NCI-H1105 (cell line): ENCODE measurements at places on chromosomes 3 and 15.

DNA sequence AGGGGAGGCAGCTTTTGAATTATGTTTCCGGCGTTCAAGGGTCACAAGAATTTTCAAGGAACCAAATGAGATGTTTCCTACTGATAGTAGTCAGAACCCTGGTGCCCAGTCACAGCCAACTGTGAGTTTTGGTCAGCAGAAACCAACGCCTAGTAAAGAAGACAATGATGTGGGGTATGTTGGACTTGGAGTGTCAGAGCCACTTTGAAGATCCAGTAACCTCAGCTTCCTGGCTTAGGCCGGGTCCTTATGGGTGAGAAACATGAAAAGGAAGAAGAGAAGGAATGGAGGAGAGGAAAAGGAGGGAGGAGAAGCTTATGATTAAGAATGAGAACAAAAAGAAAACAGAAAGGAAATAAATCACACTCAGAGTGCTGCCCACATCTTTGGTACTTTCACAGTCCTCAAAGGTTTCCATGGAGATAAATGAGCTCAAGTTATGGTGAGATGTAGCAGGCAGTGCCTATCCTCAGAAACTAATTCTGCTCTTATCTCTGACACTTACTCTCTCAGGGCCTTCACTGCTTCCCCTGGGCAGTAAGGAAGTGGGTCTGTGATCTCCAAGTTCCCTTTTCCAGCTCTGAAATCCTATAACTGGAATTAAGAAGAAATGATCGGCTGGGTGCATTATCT is 2.0 kb upstream of the MCF2L2 start:
- DNase-seq, result no peak

- DNase-seq, result no peak
Observed at GRCh38 chr3:83034806-83035703, 1273.6 kb upstream of the GBE1 start.

DNA sequence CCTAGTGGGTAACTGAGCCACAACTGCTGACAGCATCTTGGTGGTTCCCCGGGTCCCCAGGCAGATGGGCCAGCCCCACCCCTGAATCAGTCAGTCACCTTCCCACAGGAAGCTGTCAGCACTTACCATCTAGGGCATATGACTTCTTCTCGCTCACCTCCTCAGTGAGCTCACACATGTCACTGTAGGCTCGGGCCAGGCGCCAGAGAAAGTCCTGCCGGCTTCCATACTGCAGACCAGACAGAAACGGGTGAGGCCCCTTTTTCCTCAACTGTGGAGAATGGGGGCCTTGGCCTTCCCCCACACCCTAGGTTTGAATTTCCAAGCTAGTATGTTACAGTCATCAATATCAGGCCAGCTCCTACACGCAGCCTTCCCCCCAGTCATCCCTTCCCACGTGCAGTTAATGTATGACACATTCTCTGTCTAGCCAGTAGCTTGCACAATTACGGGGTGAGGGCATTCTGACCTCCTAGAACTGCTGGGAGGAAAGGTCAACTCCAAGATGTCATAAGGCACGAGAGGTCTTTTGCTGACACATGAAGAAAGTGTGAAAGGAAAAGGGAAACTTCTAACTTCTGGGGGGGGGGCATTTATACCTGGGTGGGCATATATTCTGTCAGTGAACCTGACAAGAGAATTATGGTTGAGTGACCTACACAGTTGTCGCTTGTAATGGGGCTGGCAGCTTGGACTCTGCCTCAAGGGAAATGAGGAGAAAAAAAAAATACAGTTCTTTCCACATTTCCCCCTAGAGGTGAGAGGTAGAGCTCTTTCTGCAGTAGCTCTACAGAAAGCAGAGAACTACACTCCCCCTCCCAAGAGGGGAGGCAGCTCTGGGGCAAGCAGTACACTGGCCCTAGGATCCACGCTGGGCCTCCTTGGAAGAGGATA is 10.9 kb downstream of the RMDN3 start:
- DNase-seq, result no peak

DNA sequence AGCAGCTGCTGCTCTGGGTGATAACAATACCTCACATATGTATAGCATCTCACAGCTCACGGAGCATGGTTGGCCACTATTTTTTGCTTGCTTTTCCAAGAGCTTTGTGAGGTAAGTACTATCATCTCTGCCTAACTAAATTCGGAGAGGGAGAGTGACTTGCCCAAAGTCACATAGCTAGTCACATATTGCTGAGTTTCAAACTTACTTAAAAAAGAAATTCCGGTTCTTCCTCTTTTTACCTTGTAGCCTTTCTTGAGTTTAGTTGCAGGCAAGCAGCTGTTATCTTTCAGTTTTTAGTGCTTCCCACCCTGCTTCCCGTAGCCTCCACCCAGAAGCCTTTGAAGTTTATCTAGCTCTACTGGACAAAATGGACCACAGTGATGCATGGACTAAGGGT is 309.2 kb downstream of the PDCD6IP start:
- DNase-seq, result no peak

DNA sequence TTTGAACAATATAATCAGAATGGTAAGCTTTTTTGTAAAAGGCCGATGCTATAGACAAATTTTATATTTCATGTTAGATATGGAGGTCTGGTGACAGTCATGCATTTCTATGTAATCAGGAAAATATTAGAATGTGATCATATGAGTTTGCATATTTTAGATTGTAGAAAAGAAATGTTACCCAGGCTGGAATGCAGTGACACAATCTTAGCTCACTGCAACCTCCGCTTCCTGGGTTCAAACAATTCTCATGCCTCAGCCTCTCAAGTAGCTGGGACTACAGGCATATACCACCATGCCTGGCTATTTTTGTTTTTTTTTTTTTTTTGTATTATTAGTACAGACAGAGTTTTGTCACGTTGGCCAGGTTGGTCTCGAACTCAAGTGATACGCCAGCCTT is 152.0 kb downstream of the LMLN start:
- DNase-seq, result no peak

DNA sequence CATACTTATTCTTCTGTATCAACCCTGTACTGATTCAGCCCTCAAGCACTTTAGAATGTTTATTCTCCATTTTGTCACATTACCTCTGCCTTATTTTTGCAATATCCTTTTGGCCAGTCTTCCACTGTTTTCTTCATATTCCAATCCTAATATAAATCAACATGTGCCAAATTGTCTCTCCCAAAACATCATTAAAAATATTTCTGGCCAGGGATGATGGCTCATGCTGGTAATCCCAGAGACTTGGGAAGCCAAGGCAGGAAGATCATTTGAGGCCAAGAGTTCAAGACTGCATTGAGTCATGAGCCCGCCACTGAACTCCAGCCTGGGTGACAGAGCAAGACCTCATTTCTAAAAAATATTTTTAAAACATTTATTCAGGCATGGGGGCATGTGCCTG is 641.4 kb upstream of the CBLB start:
- no peak for DNase-seq

DNA sequence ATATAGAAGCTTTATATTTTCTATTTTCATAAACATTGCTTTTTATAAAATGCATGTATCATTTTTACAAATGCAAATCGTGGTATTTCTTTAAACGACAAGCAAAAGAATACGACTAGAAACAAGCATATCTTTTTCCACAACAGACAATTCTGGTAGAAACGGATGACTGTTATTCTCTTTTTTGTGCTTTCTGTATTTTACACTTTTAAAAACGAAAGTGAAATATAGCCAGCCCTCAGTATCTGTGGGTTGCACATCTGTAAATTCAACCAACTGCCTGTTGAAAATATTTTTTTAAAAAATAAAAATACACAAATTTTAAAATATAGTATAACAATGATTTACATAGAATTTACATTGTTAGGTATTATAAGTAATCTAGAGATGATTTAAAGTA is 61.3 kb downstream of the PRTG start:
- DNase-seq, result no peak
